Stimulated activated CD4-positive, alpha-beta T cell treated with anti-CD3 and anti-CD28 coated beads, TNF-alpha, amount 100 ng/mL, for 24 hours (primary cell): ENCODE measurements at places on chromosomes 7 and 10.

DNA sequence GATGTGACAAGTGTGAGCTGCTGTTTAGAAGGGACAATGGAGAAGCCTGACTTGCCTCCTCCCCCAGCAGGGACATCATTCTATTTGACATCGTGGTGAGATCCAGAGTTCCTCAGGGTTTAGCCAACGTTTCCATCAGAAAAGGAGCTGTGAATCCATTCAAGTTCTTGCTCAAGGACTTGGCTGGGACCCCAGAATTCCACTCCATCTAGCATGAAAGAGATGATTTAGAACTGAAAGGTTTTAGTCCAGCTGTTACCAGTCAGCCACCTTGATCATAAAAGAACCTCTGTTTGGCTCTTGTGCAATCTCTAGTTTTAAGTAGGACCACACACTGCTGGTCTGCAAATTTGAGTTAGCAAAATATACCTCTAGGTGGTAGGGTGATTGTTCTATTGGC lies 337.6 kb downstream of the FRMD4A start:
- no peak for DNase-seq

GRCh38 chr7:25360451-25360850 lies 132.2 kb upstream of the NPVF start:
- DNase-seq: no peak

DNA sequence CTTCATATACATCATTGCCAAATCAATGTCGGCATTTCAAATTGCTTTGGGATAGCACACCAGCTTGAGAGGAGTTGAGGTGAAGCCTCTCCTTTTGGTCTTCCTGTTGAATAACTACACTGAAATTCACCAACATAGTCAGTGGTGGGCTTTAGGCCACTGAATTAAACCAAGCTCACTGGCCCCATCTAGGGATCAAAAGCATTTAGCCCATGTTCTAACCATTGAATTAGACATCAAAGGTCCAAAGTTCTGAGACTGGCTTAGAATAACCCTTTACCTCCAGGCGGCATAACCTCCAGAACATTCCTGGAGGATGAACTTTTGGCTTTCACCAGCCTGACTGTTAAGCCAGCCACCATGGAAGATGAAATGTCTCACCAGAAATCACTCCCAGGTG lies 54.6 kb downstream of the BPGM start:
- DNase-seq: no peak

DNA sequence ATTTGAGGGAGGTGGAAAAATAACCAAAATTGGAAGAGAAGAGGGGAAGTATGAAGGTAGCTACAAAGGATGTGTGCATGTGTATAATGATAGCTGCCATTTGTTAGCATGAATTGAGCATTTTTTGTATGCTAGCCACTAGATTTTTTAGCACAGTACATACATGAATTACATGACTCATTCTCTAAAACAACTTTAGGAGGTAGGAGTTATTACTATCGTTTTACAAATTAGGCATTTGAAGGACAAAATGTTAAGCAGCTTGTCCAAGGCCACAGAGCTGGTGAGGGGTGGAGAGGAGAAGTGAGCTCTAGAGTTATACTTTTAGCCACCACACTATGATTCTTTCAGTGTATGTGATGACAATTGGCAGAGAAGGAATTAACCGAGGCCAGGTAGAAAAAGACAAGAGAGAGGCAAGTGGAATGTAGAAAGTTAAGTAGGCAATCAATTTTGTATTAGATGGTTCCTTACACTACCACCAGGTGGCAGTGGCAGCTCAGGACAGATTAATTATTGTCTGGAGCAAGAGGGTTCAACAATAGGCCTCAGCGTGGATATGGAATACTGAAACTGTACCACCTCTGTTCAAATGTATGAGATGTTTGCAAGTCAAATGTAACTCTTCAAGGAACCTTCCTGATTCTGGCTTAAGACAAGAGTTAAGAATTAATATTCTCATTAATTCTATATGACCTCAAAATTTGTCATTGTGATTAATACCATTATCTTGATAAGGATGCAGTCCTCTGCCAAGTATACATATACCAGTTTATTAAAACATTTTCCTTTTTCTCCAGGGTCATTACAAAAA lies 128.0 kb downstream of the MBL2 start:
- DNase-seq: no peak

DNA sequence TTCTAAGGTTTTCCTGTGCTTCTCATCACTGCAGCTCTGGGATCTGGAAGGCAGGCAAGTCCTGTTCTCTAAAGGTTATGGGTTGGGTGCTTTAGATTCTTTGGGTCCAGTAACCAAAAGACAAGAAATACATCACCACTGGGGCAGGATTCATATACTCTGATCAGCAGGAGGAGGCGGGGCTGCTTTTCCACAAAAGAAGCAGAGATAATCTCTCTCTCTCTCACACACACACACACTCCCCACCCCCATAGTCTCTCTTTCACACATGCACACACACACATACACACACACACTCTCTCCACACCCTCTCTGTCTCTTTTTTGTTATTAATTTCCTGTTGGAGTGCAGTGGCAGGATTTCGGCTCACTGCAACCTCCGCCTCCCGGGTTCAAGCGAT lies 13.0 kb upstream of the ACBD5 start:
- no peak for DNase-seq

- peak; percentile 88 for DNase-seq
Measured at GRCh38 chr7:63900394-63901203, 98.0 kb upstream of the ZNF722 start.

- DNase-seq: no peak
Measured at GRCh38 chr7:84666651-84667050, 472.1 kb upstream of the SEMA3A start.

DNA sequence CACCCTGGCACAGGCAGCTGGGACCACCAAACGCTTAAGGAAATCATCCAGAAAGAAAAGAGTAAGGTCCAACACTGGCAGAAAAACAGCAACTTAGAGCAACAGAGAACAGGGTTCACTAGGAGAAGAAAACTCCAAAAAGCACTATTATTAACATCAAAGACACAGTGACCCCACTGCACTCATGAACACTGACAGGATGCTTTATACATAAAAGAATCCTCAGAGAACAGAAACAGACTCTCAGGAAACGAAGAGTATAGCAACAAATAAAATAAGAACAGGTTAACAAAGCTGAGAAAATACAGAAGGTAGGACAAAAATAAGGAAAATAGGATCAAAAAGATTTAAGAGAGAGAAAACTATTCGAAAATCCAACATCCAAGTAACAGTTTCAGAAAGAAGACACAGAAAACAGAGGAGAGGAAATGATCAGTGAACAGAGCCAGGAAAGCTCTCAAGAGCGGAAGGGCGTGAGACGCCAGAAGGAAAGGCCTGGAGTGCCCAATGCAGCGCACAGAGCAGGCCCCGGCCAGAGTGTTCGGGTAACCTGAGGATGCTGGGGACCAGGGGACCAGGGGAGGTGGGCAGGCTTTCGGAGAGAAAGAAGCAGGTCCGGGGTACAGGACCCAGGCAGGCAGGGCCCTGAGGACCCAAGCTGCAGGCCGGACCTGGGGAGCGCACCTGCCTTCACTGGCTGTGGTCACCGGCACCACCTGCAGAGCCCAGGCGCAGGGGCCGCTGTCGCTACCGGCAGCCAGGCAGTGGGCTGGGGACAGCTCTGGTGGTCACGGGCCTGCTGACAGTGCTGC lies 258.2 kb downstream of the MAD1L1 start:
- DNase-seq: no peak

DNA sequence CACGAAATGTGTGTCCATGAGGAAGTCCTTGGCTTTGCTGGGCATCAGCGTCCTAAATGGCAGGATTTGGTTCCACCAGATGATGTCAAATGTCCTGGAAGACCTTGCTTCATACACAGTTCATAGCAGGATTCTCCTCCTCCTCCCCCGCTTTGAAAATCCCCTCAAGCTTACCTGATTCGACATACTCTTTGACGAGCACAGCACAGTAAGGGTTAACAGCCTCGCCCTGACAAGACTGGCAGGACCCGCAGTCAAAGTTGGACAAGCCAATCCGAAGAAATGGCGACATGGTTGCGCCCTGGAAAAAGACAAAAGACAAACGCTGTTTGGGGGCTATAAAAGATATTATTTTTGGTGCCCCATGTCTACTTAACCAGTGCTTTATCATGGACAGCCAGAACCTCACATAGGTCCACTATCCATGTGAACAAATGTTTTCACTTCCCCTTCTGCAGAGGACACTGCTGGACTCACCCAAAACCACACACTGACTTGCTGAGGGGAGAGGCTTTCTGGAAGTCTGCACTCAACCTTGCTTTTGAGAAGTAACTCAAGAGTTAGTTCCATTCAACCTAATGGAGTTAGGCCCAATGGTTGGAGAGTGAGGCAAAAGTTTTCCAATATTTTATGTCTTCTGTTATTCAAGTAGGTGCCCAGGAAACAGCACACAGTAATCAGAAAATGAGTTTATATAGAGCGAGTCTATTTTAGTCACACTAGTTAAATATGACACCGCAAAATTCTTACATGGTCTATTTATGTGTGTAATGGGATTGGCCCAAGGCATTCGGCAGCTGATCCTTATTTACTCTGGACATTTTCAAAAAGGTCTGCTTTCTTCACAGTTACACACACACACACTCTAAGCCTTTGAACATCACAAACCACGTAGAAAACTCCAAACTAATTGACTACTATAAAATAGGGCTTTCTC lies 65.0 kb downstream of the PRKCQ start:
- DNase-seq: no peak

DNA sequence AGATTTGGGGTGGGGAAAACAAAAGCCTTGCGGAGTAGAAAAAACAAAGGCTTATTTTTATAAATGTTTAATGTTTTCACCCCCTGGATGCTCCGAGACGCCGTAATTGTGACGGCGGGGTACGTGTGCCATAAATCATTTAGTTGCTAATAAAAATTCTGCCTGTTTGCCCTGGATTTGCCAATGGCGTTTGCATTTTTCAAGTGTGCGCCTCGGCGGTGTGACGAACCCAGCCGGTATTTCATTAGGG lies 2.5 kb upstream of the TNRC18 start:
- no peak for DNase-seq

DNA sequence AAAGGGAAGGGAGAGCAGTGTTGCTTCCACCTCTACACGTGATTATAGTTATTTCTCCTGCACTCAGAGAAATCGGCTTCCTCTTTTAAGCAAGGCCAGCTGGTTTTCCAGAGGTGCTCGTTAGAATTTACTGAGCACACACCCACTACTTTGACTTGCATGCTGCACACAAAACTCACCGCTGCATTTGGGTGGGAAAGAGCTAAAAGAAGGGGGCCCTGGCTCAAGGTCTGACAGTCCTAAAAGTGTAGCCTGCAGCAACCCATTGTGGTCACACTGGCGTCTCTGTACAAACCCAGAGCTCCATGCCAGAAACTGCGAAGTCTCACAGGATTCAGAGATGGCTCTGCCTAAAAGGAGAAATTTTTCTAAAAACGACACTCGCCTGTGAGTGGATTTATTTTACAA lies 133.7 kb downstream of the SLC25A13 start:
- DNase-seq: no peak

DNA sequence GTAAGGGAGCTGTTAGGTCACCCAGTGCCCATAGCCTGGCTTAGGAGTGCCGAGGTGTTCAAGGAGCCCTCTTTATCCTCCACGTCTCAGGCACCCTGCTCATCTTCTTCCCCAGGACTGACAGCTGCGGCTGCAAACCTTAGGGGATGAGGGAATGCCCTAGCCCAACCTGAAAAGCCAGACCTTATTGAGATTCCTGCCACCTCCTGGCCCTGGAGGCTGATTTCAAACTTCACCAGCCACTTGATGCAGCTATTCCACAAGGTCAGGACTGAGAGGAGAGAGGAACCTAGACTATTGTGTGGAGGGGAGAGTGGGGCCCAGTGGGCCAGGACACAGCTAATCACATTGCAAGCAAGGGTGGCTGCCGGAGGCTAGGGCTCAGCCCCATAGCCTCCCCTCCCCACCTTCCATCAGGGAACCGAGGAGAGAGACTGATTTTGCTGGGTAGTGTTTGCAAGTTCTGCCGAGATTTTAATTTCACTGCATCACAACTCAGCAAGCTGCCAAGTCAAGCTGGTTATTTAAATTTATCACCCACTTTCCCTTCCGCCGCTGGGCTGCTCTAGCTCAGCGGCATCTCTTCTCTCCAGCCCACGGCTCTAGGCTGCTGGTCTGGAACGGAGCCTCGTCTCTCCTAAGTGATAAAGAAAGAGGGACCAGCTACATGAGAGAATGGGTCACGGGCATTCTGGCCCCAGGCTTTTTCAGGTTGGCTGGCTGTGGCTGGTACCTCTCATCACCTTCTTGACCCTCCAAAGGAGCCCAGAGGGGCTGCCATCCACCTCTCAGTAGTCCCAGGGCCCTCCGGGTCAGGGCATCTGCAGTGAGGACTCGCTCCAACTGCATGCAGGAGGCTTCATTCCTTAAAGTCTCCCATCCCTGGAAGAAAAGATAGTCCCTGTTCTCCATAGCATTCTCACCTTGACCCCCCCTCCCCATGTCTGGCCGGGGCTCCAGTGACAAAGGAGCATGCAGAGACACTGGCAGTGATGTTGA lies 66.7 kb downstream of the PAX2 start:
- no peak for DNase-seq

GRCh38 chr10:895324-895723 lies 36.2 kb downstream of the LARP4B start:
- DNase-seq: no peak

DNA sequence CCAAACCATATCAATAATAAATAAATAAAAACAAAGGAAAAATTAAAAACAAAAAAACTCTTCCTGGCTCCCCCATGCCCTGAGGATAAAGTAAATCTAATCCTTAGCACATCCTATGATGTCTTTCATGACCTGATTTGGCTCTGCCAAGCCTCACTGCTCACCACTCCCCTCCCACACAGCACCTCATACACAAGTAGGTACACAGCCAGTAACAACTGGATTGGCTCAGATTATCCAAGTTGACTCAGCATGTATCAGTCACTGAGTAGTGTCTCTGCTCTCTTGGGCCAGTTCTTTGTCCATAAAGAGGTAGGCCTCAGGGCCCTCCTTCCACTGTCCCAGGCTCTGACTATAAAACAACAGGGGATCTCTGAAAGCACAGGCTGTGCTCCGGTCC lies 99.6 kb downstream of the STRA8 start:
- no peak for DNase-seq

DNA sequence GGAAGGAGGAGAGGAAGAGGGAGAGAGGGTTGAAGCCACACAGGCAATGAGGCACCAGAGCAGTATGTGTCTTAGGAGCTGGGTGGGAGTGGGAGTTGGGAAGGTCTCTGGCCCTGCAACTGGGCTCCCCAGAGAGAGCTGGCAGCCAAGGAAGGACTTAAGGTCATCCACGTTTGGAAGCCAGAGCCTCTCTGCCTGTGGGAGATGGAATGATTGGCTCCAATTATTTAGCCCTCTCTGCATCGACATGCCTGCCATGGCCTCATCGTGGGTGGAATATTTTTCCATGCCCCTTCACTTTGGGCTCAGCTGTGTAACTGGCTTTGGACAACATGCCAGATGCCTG lies 478.5 kb downstream of the RPS24 start:
- no peak for DNase-seq

DNA sequence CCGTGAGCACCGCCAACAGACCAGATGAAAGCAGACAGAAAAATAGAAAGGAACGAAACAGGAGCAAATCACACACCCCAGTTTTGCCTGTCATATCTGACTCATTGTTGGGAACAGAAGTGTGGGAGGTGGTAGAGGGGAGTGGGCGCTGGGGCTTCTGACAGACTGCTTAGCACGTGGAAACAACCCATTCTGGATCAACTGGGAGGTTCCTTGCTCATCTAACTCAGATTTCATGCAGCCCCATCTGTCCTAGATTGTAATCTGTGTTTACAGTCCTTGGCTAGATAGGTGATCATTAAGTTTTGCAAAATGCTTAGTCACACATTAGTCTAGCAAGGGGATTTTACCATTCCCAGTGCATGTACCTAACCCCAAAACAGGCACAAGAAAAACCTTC lies 154.1 kb downstream of the NRP1 start:
- no peak for DNase-seq

- peak; percentile 78 for DNase-seq
Measured at GRCh38 chr7:74094224-74095101, 10.9 kb downstream of the LIMK1 start.
